Activated T-cell treated with anti-CD3 and anti-CD28 coated beads, Interleukin-2, amount 50 U/mL, for 1 hour (primary cell): ENCODE measurements at places on chromosomes 6 and 20.
A peak's percentile ranks its signal among the peaks of the same experiment; 100 is the strongest.

DNA sequence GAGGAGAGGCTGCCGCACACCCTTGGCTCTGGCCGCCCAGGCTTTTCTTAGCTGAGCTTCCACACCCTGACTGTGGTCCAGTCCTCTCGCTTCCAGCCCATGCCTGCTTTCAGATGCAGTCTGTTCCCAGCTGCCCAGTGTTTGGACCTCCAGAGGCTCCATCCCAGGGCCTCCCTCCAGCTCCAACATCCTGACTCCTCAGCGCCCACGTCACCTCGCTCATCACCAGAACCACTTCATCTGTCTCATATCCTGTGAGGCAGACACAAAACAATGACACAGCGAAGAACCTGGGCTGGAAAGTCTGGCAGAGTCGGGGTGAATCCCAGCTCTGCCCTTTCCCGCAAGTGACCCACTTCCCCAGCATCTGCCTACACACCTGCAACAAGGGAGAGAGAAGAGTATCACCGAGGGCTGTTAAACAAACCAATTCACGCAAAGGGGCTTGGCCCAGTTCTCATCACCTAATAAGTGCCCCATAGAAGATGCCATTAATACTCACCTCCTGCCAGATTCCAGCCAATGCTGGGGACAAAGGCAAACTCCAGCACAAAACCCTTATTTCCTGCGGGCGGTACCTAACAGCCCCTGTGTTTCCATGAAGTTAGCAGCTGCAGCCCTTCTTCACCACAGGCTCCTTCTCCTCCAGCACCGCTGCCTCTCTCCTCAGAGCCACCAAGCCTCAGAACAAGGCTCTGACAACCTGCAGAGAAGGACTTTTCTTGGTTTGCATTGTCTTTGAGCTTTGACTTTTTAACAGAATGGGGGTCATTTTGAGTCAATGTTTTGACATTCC is 133.4 kb upstream of the CDH4 start:
- DNase-seq: no peak

- DNase-seq: no peak
Measured at GRCh38 chr6:159064477-159064876, 19.7 kb upstream of the TAGAP start.

GRCh38 chr6:33171016-33171879 is 21.0 kb downstream of the COL11A2 start:
- DNase-seq: no peak

- DNase-seq: no peak
Measured at GRCh38 chr6:159084493-159085091, 39.8 kb upstream of the TAGAP start.

DNA sequence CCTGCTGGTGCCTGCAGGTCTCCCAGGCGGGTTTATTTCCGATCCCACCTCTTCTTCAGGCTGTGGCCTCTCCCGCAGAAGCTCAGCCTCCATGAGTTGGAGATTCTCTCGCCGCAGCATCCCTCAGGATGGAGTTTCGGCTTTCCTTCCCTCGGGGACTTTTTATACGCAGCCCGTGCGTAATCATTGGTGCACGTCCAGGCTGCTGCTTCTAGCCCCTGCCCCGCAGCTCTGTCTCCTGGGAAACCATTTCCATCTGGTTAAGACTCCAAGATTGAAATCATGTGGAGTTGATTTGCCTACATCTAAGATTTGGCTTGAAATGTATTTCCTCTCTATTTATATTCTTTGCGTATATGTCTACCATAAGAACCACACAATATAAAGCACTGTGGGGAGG is 46.7 kb upstream of the CARMIL1 start:
- no peak for DNase-seq

GRCh38 chr6:113039005-113039404 is 691.9 kb downstream of the RFPL4B start:
- no peak for DNase-seq

DNA sequence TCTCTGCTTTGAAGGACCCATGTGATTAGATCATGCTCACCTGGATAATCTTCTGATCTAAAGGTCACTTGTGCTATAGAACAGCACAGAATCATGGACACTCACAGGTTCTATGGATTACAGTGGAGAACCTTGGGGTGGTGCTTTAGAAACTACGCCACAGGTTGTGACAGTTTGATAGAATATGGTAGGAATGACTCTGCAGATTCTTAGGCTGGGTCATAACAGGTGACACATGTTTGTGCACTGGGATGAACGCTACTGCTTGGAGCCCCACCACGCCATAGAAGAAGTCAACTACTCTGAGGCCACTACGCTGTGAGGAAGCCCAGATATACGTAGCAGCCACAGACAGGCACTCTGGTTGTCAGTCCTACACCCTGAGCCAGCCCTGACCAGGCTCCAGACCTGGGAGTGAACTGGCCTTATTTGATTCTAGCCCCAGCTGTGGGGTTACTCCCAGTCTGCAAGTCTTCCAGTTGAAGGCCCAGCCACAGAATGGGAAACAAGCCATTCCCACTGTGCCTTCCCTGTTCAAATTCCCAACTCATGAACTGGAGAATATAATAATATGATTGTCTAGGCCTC is 99.0 kb upstream of the SLC24A3 start:
- DNase-seq: no peak

- no peak for DNase-seq
Measured at GRCh38 chr6:149331871-149332270, 14.4 kb downstream of the TAB2 start.

- no peak for DNase-seq
Measured at GRCh38 chr6:437037-437392, 45.5 kb downstream of the IRF4 start.

- DNase-seq: no peak
Measured at GRCh38 chr20:35235881-35236280, 9.4 kb downstream of the MMP24 start.

DNA sequence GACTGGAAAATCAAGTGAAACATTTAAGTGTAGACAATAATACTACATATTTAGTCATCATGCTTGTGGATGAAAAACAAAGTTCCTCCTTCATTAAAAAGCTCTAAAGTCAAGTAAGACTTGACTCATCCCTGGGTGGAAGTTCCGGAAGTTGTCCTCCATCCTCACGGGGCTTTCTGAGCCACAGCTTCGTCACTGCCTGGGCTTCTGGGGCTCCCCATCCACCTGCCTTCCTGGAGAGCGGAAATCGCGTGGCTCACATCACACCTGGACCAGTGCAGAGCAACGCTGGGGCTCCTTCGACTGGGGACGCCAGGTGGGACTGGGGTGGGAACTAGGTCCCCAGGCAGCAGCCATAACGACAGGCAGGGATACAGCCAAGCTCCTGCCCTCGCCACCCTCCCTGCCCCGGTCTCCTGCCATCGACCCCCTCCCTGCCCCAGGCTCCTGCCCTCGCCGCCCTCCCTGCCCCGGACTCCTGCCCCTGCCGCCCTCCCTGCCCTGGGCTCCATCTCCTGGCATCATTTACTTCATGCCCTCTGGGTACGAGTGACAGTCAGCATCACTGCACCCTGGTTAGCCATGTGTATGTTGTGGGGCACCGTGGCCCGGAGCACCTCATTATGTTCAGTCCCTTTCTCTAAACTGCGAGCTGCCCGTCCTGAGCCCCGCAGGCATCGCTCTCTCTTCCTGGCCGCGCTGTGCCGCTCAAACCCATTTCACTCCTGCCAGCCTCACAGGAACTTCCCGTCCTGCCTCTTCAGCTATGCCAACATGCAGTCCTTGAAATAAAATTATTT is 12.9 kb downstream of the THBS2 start:
- DNase-seq: no peak

DNA sequence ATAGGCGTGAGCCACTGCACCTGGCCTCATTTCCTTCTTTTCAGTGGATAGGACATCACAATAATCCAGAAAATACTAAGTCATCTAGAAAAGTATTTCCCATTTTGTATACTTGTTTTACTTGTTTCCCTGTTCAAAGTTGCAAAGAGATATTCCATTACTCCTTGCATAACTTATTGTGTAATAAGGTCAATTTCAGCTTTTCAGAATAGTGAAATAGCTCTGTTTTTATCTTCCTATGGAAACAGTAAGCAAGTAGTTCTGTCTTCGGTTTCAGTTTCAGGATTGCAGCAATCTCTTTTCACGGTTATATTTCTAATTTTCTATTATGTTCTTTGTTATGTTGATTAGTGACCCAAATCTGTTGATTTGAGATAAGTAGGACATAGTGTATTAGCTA is 6.0 kb downstream of the STX11 start:
- DNase-seq: no peak

DNA sequence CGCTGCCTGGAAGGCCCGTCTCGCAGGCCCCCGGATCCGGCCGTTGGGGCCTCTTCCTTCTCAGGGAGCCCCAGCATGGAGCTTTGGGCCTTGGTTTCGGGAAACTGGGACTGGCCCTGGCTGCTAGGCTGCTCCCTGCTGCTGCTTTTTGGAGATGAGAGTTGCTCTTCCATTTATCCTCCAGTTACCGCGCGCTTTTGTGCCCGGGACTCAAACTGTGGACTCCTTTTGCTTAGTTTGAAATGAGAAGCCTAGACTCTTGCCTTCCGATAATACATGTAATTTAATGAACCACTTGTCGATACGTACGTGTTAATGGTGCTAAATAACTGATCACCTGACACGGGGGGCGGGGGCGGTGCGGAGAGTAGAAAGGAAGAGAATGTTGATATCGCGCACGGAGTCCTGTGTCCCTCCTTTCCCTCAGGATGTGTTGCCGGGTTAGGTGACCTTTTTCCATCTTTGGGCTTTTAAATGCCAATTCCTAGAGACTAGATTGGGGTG is 968 bp downstream of the PHF3 start:
- no peak for DNase-seq

DNA sequence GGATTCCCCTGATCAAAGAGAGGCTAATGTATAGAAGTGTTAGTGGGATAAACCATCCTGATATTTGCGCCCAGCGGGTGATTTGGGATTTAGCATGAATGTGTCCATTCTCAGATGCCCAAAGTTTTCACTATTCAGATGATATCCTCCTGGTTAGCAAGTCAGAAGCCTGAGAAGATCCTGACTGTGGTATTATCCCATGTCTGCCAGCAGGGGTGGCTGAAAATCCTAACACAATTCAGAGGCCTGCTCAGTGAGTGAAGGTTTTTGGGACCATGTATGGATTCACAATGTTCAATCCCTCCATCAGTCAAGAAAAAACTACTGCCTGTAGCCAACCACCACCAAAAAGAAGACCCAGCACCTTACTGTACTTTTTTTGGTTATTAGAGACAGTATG is 34.1 kb upstream of the SPACA1 start:
- no peak for DNase-seq

DNA sequence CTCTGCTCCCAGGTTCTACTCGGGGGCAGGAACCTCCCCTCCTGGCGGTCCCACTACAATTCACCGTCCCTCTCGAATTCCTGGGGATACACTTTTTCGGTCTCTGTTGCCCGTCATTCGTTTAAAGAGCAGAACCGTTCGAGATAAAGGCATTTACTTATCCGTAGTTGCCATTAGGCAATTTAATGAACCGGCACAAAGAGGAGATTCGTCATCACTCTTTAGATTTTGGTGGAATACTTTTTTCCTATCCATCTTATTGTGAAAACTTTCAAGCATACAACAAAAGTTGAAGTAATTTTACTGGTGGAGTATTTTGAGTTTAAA is 1.2 kb upstream of the CD24 start:
- no peak for DNase-seq

DNA sequence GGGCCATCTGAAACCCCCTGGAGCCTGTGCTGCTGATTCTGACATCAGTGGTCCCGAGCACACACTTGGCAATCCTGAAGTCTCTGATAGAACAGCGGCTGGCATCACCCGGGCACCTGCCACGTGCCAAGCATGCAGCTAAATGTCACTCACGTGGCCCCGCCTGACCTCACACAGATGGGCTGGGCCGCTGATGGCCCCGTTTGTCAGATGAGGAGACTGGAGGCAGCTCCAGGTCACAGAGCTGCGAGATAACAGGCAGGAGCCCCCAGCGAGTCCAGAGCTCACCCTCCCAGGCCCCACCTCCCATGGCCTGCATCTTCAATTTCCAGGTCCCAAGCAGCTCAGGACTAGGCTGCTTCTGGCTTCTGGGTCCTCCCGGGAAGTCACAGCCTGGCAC is 67.2 kb downstream of the YTHDF1 start:
- no peak for DNase-seq

DNA sequence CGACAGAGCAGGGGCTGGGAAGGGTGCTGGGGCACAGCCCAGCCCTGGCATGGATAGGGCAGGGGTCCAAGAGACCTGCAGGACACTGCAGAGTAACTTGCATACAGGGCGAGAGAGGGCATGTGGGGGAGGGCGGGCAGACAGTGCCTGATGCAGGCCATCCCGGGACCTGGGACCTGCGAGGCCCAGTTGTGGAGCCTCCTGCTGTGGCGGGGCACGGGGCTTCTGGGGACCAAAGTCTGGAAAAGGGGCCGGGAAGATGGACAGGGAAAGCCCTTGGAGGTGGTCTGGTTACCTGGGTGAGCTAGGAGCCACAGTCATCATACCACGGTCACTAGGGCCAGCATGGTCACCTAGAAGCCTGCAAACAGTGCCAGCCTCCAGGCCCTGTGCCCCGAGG is 412 bp upstream of the TUBB1 start:
- DNase-seq: peak; percentile 11

- no peak for DNase-seq
Measured at GRCh38 chr6:78835817-78836216, 31.5 kb upstream of the IRAK1BP1 start.

DNA sequence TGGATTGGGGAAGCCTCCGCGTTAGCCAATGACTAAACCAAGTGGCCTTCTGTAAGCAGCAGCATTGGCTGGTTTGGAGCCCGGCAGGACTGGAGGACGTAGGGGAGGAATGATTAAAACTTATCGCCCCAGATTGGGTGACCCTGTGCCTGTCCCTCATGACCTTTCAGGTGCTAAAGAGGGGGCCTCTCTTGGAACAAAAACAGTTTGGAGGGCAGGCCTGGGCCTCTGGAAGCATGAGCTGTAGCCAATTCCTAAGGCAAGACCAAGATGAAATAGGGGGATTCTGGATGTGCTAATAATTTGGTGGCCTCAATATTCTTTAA is 1.4 kb downstream of the GMPR start:
- DNase-seq: peak; percentile 21

GRCh38 chr6:24646771-24647170 is 780 bp upstream of the KIAA0319 start:
- no peak for DNase-seq
